Activated CD4-positive, alpha-beta memory T cell treated with anti-CD3 and anti-CD28 coated beads for 36 hours (primary cell): ENCODE measurements at places on chromosomes 1 and 21. TPM values are rescaled to one million over a fixed set of nuclear protein-coding genes. Genes with fewer than 3 reads are reported as not detected.

GRCh38 chr1:101257500-101258325 is 20.9 kb downstream of the S1PR1 start:
- no peak overlapping the region for H3K4me3 ChIP-seq
- H3K27ac ChIP-seq = peak overlapping the region; percentile 67
- DNase-seq = peak; percentile 49
- peaks cover 66% of the 10 kb centered on the region for H3K4me1 ChIP-seq
- no peaks in the 10 kb centered on the region for H3K27me3 ChIP-seq

- peaks cover 28% of the 10 kb centered on the region for H3K27me3 ChIP-seq
- peak within 1 kb of the TSS; percentile 75 for H3K4me3 ChIP-seq
- H3K27ac ChIP-seq = no peak within 1 kb of the TSS
- DNase-seq = peak; percentile 41
- H3K36me3 ChIP-seq = peaks cover 2% of the 10 kb centered on the region
- H3K4me1 ChIP-seq = peaks cover 43% of the 10 kb centered on the region
These were observed at the start of gene GPR161 for GRCh38 chr1:168136709-168137514. TSS of gene GPR161 (minus strand) at chr1:168136930. CDS start at chr1:168104850, 32,080 bp downstream.

The MTR gene
- total RNA-seq = 46.6 TPM

The FLG2 gene
- total RNA-seq = not detected

The FAM177B gene
- not detected for total RNA-seq

DNA sequence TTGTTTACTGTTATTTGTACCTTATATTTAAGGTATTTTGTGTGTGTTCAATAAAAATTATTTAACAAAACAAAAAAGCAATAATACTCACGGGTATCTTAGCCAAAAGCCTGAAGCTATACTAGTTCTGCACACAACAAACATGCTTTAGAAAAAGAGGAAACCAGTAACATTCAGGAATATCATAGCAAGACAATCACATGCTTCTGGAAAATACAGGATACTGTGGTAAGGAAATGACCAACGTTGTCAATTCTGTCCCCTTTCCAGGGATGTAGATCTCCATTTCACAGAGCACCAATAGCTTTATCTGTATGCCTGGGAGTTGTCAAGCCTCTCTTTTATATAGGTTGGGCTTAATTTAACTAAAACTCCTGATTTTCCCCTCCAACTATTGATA is 288.4 kb downstream of the SMYD3 start:
- no peak overlapping the region for H3K27ac ChIP-seq
- H3K4me1 ChIP-seq = no peaks in the 10 kb centered on the region
- H3K27me3 ChIP-seq = no peaks in the 10 kb centered on the region
- DNase-seq = no peak
- peaks cover 4% of the 10 kb centered on the region for H3K36me3 ChIP-seq

DNA sequence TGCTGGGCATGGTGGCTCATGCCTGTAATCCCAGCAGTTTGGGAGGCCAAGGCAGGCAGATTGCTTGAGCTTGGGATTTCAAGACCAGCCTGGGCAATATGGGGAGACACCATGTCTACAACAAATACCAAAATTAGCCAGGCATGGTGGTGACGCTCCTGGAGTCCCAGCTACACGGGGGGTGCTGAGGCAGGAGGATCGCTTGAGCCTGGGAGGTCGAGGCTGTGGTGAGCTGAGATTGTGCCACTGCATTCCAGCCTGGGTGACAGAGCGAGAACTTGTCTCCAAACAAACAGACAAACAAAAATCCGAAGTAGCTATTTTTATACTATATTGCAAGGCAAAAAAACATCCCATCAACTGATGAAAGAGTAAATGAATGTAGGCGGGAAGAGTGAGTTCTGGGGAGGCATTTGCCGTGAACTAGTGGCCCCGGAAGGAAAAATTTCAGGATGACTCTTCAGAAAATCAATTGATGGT is 40.6 kb downstream of the NCMAP start:
- H3K36me3 ChIP-seq = no peaks in the 10 kb centered on the region
- no peak for DNase-seq
- peaks cover 17% of the 10 kb centered on the region for H3K27me3 ChIP-seq
- H3K27ac ChIP-seq = no peak overlapping the region

- H3K4me3 ChIP-seq = no peak overlapping the region
- peaks cover 17% of the 10 kb centered on the region for H3K27me3 ChIP-seq
- H3K36me3 ChIP-seq = no peaks in the 10 kb centered on the region
These were observed 83.3 kb downstream of the CDC42BPA start for GRCh38 chr1:227234998-227235405.

The PPIH gene
- 94.0 TPM for total RNA-seq

GRCh38 chr1:110524311-110525248 is 5.6 kb upstream of the KCNA10 start:
- no peak overlapping the region for H3K27ac ChIP-seq
- H3K36me3 ChIP-seq = no peaks in the 10 kb centered on the region
- peaks cover 5% of the 10 kb centered on the region for H3K4me1 ChIP-seq
- peak; percentile 65 for DNase-seq
- peaks cover 17% of the 10 kb centered on the region for H3K27me3 ChIP-seq

GRCh38 chr1:29828526-29829447 is 592.5 kb downstream of the PTPRU start:
- no peak overlapping the region for H3K4me3 ChIP-seq
- no peaks in the 10 kb centered on the region for H3K4me1 ChIP-seq
- H3K27me3 ChIP-seq = peaks cover 3% of the 10 kb centered on the region
- H3K27ac ChIP-seq = no peak overlapping the region

DNA sequence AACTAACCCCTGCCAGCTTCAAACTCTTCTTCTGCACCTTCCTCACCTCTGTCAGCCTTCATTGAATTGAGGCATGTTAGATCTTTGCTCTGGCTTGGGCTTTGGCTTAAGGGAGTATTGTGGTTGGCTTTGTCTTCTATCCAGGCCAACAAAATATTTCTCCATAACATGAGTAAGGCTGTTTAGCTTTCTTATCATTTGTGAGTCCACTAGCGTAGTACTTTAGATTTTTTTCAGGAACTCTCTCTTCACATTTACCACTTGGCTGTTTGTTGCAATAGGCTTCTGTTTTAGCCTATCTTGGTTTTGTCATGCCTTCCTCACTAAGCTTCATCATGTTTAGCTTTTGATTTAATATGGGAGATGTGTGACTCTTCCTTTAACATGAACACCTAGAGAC is 417.5 kb downstream of the NCAM2 start:
- DNase-seq = no peak
- H3K4me1 ChIP-seq = no peaks in the 10 kb centered on the region
- no peaks in the 10 kb centered on the region for H3K36me3 ChIP-seq
- no peaks in the 10 kb centered on the region for H3K27me3 ChIP-seq

- H3K4me1 ChIP-seq = no peaks in the 10 kb centered on the region
- H3K4me3 ChIP-seq = no peak overlapping the region
- H3K27ac ChIP-seq = no peak overlapping the region
- no peak for DNase-seq
- no peaks in the 10 kb centered on the region for H3K27me3 ChIP-seq
These were observed 153.8 kb downstream of the NTNG1 start for GRCh38 chr1:107294686-107295085.

DNA sequence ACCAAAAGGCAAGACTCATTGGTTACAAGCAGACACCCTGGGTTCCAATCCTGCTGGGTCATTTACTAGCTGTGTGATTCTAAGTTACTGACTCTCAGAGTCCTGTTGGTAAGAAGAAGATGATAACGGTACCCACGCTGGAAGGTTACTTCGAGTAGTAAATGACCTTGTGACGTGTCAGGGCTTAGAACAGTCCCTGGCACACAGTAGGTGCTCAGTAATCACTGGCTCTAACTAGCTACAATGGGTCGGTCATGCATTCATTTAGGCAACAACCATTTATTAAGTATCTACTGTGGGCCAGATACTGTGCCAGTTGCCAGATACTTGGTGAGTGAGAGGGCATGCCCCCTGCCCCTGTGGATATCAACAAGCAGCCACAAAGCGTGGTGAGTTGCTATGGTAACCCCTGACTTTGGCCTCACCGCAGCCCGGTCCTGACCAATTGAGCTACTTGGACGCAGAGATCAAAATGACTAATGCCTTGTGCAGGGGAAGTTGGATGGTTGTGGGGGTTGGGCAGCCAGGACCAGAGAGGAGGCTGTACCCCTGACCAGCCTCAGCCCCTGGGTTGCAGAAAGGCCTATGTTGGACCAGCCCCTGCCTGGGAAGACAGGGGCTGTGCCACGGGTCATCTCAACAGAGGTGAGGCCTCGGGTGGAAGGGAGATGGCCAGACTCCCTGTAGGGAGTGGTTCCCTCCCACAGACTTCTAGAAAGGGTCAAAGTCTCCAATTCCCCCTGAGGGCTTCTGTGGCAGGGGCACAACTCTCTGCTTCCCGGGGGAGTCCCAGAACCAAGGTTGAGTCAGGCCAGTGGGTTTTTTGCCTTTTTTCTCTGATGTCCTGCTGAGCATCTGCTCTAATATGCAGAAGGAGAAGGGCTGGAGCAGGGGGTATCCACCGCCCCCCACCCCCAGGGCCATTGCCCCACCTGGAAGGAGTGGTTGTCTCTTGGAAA is 16.0 kb downstream of the DHRS3 start:
- no peaks in the 10 kb centered on the region for H3K27me3 ChIP-seq
- H3K4me3 ChIP-seq = no peak overlapping the region
- H3K27ac ChIP-seq = no peak overlapping the region
- peaks cover 56% of the 10 kb centered on the region for H3K4me1 ChIP-seq
- peak; percentile 28 for DNase-seq
- H3K36me3 ChIP-seq = peaks cover 10% of the 10 kb centered on the region

The MAN1C1 gene
- total RNA-seq = 4.6 TPM

The ATP6V1G3 gene
- not detected for total RNA-seq

The KLF17 gene
- total RNA-seq = not detected

DNA sequence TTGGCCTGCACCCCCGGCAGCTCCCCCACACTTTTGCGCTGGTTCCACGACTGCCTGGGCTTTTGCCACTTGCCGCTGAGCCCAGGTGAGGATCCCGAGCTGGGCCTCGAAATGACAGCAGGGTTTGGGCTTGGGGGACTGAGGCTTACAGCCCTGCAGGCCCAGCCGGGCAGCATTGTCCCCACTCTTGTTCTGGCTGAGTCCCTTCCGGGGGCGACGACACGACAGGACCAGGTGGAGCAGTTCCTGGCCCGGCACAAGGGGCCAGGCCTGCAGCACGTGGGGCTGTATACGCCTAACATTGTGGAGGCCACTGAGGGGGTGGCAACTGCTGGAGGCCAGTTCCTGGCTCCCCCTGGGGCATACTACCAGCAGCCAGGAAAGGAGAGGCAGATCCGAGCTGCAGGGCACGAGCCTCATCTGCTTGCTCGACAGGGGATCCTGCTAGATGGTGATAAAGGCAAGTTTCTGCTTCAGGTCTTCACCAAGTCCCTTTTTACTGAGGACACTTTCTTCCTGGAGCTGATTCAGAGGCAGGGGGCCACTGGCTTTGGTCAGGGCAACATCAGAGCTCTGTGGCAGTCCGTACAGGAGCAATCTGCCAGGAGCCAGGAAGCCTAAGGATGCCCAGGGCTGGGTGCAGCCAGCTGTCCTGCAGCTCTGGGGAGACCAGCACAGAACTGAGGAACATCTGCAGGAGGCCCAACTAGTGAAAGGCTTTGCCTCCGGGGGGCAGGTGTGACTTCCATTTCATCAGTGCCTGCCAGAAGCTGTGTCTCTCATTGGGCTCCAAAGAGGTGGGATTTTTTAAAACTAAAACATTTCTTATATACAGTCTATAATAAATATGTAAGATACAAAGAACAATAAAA is 1.2 kb downstream of the HPDL start:
- H3K27me3 ChIP-seq = no peaks in the 10 kb centered on the region
- H3K4me3 ChIP-seq = peak overlapping the region; percentile 76
- peaks cover 16% of the 10 kb centered on the region for H3K4me1 ChIP-seq
- peaks cover 16% of the 10 kb centered on the region for H3K36me3 ChIP-seq
- no peak for DNase-seq

GRCh38 chr1:19418503-19418971 is 66.8 kb downstream of the CAPZB start:
- H3K4me1 ChIP-seq = peaks cover 67% of the 10 kb centered on the region
- H3K4me3 ChIP-seq = no peak overlapping the region
- DNase-seq = no peak
- peaks cover 29% of the 10 kb centered on the region for H3K36me3 ChIP-seq
- no peaks in the 10 kb centered on the region for H3K27me3 ChIP-seq
- H3K27ac ChIP-seq = peak overlapping the region; percentile 50
